ENCODE measurements at places on chromosomes 16 and 17.

DNA sequence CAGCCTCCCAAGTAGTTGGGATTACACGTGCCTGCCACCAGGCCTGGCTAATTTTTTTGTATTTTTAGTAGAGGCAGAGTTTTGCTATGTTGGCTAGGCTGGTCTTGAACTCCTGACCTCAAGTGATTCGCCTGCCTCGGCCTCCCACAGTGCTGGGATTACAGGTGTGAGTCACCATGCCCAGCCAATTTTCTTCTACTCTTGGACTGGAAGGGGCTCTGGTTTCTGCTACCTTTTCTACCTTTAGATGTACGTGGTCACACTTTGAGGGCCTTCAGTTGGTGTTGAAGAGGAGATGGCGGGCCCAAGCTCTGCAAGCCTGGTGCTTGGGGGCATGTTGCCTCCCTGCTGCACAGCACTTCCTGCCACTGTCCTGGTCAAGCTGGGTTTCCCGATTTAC lies 173.6 kb downstream of the PRKCA start:
- no peak for DNase-seq

GRCh38 chr17:72299100-72299499 lies 178.3 kb downstream of the SOX9 start:
- DNase-seq, result no peak

GRCh38 chr16:11725457-11725856 lies 17.2 kb downstream of the TXNDC11 start:
- DNase-seq, result no peak

DNA sequence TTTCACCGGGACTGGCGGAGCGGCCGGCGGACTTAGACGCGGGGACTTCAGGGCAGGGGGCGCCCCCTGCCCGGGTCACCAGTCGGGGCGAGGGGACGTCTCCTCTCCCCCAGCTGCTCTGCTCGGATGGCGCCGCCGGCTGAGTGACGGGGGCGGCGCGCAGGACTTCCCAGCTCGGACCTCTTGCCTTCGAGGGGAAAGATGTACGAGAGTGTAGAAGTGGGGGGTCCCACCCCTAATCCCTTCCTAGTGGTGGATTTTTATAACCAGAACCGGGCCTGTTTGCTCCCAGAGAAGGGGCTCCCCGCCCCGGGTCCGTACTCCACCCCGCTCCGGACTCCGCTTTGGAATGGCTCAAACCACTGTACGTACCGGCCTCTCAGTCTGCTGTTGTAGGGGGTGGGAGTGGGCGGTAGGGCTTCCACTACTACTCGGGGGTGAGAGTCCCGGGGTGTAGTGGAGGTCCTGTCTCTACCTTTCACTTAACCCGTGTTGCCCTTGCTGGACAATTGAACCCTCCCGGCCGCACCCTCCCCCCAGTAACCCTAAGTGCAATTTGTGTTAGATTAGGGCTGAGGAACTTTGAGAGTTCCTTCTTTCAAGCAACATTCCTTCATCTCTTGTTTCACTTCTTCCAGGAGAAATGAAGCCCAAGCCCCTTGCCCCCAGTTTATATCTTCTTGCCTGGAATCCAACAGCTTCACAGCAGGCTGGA lies 21.9 kb downstream of the GJD3 start:
- DNase-seq, result no peak

DNA sequence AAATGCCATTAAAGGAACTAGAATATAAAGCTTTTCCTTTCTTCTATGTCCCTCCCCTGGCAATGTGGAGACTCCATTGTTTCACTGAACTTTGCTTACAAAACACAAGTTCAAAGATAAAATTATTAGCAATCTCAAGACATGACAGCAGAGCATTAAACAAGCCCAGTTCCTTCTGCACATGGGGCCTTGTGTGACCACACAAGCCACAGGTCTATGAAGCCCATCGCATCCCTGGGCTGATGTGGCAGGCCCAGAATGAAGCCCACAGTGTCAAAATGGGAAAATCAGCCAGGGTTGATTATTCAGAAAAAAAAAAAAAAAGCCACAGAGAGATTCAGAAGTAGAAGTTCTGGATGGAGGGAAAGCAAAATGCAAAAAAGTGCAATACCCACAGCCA lies 12.9 kb upstream of the SLC39A11 start:
- no peak for DNase-seq

DNA sequence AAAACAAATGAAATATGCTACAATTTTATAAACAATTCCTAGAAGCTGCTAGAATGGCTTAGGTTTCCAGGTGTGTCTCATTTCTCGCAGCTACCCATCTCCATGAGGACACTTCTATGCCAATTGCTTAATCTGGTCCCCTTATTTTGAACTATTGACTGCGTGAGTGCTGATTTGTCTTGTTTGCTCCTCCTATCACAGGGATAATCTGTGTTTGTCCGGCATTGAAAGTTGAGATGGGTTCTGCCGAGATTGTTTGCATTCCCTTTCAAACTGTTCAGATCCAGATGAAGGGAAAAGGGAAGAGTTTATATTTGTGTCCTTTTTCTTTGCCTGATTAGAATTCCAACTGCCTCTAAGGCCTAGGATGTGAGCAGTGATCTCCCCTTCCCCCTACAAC lies 21.7 kb upstream of the COX10 start:
- no peak for DNase-seq

GRCh38 chr17:17028059-17028877 lies 14.0 kb upstream of the MPRIP start:
- DNase-seq, result peak; percentile 66

DNA sequence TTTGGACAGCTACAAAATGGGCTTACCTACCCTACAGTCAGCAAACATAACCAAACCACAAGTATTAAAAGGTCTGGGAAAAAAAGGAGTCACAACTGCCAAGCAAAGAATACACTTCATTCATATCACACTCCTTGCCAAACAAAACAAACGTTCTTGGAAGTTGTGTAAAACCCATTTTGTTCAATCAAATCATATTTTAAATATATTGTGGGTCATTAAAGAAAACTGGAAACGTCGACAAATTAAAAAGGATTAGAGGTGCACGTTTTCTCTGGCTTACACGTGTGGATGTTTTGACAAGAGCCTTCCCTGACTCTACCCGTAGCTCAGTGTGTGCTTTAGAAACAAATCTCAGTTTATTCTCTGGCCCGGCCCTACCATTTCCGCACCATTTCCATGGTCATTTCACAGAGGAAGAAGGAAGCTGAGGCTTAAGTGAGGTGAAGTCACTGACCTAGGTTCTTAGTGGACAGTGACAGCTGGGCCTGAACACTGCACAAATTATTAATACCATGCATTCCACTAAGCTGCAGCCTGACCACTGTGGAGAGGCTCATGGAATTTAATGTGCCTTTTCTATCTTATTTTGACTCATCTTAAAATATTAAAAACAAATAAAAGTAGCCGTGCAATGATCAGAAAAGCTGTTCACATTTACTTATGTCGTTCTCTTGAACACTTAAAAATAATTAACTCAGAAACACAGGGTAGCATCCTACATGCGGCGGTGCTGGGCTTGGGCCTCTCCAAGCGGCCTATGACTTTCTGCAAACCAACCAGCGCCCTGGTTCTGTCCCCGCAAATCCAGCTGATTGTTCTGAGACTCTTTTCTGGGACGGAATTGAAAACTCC lies 968 bp downstream of the CEP112 start:
- no peak for DNase-seq

GRCh38 chr17:52606098-52606497 lies 447.6 kb upstream of the CA10 start:
- no peak for DNase-seq

DNA sequence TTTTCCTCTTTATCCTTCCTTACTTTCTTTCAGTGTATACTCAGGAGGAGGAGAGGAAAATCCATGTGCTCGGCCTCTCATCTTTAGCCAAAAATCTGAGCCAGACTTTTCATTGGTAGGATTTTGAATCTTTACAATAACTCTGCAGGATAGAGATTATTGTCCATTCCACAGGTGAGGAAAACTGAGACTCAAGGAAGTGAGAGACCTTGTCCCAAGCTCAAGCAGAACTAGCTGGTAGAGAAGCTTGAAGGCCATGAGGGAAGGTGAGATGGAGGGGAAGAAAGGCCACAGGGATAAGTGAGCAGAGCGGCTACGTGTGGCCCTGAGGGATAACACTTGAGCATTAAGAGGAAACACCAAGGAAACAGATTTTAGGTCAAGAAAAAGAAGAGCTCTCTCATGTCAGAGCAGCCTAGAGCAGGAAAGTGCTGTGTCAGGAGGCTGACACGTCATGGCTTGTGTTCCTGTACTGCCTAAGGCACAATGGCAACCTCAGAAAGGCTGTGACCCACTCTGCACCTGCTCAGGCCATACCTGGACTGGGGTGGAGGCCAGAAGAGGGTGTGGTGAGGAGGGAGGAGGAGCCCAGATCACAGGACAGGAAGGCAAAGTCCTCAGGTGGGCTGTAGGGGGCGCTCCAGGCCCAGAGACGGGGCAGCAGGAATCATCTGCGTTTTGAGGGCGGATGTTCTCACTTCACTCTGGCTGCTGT lies 11.9 kb downstream of the MT4 start:
- peak; percentile 39 for DNase-seq

GRCh38 chr17:43609613-43610385 lies 51.9 kb downstream of the MEOX1 start:
- no peak for DNase-seq

- DNase-seq, result no peak
Measured at GRCh38 chr16:27222249-27223225, 19.2 kb downstream of the KDM8 start.

DNA sequence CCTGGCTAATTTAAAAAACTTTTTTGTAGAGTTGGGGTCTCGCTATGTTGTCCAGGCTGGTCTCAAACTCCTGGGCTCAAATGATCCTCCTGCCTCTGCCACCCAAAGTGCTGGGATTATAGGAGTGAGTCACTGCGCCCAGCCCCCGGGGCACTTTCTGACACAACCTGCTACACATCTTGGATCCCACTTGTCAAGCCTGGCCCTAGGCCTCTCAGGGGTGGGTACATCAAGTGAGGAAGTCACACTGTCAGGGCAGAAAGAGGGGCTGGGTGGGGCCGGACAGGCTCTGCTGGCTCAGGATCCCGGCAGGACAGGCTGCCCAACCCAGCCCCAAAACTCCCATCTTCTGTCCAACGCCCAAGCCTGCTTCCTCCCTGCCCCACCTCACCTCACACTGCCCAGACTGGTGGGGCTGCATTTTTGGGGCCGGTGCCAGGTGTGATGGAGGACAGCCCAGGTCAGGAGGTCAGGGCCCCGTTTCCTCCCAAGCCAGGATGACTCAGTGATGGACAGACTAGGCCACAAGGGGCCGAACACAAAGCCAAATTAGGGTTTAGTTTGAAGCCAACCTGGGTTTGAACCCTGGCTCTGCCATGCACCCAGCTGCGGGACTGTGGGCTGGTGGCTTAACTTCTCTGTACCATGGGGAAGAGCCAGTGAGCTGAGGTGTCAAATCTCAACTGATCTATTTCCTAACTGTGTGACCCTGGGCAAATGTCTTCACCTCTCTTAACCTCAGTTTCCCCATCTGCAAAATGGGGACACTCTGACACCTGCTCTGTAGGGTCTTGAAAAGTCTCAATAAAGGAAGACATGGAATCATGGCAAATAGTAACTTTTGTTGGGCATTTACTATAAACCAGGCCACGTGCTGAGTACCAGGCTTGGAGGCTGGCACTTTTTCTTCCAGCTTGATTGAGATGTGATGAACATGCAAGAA lies 8.9 kb upstream of the PPL start:
- DNase-seq, result peak; percentile 50

DNA sequence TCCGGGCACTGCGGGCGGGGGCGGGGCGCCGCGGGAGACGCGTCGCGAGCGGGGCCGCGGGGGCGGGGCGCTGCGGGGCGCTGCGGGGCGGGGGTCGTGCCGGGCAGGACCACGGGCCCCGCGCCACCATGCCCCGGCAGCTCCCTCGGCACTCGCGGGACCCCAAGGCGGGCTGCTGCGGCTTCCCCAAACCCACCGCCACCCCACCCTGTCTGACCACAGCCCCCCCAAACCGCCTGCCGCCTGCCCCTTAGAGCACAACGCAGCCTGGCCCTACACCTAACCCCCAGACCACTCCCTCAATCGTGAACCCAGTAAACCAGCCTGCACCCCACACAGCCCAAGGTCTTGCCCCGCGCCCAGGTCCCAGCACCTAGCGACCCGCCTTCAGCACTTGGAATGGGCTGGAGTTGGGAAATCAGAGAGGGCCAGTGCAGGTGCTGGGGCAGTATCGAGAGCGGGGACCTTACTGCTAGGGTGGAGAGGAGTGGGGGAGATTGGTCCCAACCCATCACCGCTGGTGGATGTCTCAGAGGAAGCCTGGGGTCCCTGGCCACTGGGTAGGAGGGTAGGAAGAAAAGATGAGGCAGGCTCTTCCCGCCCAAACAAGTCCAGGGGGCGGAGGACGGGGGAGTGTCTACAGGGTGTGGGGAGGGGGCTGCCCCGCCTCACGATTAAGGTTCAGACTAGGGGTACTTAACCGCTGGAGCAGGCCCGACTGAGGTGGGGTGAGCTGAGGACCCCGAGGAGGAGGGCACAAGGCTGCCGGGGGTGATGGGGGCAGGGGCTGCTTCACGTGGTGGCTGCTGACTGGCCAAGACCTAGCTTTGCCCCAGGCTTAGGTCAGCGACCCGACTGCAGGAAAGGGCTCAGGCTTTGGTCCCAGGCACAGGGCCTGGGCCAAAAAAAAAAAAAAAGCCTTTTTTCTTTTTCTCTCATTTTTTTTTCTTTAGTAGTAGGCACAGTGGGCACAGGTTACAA lies 539 bp upstream of the VAMP2 start:
- no peak for DNase-seq

- DNase-seq, result no peak
Measured at GRCh38 chr16:58588406-58588805, 41.2 kb downstream of the CNOT1 start.

All from fibroblast of the conjunctiva (primary cell).